ENCODE measurements at places on chromosomes 13 and 19.

DNA sequence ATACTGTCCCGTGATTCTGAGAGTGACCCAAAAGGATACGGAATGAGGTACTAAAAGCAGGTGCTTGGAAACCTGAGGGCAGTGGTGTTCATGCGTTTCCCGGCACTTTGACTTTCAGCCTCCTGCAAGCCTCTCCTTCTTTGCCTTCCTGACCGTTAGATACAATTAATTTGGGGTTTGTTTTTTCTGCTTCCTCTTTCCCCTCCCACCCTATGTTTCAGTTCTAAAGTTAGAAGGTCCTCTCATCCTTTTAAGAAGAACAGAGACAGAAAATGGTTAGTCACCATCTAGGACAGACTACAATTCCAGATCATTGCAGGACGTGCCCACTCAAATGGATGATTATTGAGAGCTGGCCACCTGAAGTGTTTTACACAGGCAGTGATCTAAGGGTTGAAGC lies 1.8 kb upstream of the LILRB4 start:
- no peak for DNase-seq

DNA sequence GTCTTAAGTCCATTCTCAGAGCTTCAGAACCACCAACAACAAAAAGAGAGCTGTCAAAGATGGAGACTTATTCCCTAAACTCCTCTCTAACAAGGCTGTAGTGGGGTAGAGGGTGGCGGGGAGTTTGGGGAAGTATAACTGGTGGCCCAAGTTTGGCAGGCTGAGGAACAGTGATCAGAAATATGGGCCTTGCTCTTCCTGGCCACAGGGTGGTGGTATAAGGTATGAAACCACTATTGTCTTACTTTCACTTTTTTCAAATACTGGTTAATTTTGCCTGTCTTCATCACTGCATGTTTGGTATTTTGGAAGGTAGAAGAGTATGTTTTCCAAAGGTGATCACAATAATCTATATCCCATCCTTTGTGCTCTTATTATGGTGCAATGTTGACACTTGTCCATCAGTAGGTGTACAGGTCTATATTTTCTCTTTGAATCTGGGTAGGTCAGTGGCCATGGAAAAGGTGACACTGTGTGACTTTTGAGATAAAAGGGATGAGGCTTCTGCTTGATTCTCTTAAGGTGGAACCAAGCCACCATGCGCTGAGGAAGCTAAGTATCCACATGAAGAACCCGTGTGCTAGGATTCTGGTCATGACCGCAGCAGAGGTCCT lies 23.2 kb upstream of the GPC5 start:
- no peak for DNase-seq

DNA sequence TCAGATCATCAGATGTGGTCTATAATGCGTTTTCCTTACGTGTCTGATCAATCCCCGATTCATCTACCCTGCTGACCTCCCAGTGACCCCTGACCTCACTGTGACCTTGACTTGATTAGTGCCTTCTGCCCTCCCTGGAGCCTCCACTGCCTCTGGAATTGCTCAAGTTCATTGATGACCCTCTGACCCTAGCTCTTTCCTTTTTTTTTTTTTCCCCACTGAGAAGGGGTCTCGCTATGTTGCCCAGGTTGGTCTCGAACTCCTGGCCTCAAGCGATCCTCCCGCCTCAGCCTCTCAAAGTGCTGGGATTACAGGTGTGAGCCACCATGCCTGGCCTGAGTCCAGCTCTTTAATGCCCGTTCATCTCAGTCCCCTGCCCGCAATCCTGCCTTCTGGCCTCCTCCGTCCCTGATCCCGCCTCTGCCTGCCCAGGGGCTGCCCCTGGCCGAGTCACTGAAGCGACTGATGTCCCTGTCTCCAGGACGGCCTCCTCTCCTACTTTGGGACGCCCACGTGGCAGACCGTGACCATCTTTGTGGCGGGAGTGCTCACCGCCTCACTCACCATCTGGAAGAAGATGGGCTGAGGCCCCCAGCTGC lies 4.0 kb upstream of the FTL start:
- DNase-seq: no peak

DNA sequence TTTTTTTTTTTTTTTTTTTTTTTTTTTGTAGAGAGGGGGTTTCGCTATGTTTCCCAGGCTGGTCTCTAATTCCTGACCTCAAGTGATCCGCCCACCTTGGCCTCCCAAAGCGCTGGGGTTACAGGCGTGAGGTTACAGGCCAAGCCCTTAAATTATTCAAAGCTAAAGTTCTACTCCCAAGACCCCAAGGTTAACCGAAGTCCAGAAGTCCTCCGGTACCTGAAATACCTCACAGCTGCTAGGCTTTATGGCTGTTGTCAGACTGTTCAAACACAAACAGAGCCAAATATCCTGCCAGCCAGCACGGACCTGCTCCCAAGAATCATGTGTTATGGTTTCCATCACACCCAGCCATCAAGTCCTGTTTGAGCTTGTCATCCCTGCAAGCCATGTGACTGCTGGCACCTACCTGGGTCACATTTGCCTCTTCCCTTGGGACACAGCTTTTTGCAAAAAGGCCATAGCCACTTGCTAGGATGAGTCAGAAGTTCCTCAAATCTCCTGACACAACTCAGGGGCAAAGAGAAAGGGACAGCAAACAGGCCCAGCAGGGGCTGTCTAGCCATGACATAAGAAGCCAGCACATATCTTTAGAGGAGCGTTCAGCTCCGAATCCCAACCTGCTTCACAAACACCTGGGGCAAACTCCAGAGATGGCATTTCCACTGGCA lies 129.9 kb downstream of the FOXO1 start:
- no peak for DNase-seq

DNA sequence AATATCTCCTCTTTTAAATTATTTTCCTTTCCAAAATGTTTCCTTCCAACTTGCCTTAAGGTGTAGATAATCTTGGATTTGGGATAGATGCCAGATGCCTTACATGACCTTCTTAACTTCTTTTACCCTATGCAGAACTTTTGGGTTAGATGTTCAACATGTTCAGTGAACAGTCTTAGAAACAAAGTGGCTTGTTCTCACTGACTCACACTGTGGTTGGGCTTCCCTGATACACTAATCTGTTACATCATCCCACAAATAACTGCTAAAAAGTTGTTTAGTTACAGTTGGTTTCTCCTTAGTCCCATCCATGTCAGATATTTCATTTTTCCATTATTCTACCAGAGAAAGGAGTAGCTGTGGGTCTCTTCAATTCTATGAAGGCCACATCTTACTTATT lies 2638.2 kb downstream of the PCDH9 start:
- no peak for DNase-seq

DNA sequence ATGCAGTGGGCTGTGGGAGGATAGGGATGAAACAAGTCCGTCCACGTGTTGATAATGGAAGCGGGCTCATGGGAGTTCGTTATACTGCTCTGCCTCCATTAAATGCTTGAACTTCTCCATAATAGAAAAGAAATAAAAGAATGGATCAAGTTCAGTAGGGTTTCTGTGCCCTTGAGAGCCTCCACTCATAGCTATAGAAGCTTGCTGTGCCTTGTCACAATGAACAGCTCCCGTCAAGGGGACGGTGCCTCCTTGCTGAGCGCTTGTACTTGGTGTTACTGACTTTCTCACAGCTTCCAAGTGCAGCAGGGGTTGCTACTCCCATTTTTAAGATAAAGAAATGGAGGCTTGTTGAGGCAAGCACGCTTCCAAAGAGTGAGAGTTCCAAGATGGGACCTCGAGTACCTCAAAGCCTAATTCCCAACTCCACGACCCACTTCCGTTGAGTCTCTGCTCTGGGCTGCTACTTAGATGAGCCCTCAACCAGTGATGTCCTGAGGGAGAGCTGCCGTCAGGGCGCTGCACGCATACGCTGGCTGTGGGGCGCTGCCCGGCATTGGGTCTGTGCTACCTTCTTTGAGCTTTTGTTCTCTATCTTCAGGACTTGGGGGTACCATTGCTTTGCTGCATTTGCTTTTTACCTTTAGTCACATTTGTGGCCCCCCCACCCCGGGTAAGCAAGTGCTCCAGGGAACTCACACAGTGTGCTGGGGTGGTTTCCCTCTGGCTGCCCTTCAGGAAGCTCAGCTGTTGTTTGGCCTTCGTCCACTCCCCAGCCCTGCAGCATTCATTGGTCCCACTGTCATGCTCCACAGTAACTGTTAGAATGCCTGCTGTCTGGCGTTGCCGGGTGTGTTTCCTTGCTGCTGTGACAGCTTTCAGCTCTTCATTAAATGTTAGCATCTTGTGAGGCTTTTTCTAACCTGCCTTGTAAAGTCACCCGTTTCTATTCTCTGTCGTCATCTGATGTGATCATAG lies 9.5 kb downstream of the SNRNP70 start:
- DNase-seq: no peak

DNA sequence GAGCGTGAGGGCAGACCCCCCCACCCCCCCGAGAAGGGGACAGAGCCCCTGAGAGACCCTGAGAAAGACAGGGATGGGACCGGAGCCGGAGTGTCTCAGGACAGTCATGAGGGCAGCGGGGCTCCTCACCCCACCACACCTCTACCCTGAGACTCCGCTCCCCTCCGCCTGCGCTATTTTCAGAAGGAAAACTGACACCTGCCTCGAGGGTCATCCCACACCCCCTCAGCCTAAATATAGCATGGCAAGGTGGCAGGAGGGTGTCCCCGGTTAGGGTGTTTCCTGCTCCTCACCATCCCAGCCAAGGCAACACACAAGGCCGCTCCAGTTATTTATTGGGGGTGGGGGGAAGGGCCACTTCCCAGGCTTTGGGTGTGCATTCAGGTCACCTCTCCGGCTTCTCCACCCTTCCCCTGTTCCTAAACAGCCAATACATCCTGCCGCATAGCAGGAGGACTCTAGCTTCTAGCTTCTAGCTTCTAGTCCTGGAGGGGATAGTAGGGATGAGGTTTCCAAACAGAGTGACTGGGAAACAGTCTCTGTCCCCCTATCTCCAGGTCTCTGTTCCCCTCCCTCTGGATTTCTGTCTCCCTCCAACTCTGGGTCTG lies 1.4 kb upstream of the NTF4 start:
- no peak for DNase-seq

- no peak for DNase-seq
Measured at GRCh38 chr13:21322988-21323387, 136.1 kb downstream of the ZDHHC20 start.
